ENCODE measurements at places on chromosomes 12 and 14.

DNA sequence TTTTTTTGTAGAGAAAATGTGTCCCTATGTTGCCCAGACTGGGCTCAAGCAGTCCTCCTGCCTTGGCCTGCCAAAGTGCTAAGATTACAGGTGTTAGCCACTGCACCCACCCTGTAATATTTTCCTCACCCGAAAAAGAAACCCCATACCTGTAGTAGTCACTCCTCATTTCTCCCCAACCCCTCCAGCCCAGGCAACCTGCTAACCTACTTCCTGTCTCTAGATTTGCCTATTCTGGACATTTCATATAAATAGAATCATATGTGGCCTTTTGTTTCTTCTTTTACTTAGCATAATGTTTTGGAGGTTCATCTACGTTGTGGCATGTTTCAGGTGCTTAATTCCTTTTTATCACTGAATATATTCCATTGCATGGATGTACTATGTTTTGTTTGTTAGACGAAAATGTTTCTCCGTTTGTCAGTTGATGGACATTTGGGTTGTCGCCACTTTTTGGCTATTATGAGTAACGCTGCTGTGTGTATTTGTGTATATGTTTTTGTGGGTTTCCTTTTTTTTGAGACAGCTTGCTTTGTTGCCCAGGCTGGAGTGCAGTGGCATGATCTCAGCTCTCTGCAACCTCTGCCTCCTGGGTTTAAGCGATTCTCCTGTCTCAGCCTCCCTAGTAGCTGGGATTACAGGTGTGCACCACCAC lies 6.2 kb downstream of the ANKRD13A start:
- DNase-seq, result no peak

DNA sequence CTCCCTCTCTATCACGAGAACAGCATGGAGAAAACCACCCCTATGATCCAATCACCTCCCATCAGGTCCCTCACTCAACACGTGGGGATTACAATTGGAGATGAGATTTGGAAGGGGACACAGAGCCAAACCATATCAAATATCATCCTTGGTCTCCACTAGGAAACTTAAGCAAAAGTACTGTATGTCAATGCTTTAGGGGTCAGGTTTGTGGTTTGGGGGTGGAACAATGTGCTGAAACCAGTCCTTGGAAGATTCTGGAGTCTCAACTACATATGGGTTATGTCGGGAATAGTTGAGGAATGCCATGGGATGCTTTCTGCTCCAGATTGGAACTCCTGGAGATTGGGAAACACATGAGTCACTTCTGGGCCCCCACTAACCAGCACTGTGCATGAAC lies 48.3 kb upstream of the CCDC63 start:
- no peak for DNase-seq

- no peak for DNase-seq
These were observed 631 bp downstream of the PPM1H start for GRCh38 chr12:62934239-62934798.

- DNase-seq, result no peak
These were observed 71.4 kb downstream of the RBM19 start for GRCh38 chr12:113894697-113895096.

- DNase-seq, result no peak
These were observed 40.2 kb downstream of the PAH start for GRCh38 chr12:102876883-102877282.

- no peak for DNase-seq
These were observed 30.3 kb upstream of the CLIP1 start for GRCh38 chr12:122452701-122453285.

GRCh38 chr12:52903285-52903854 lies 1.5 kb downstream of the KRT8 start:
- DNase-seq, result no peak

- no peak for DNase-seq
These were observed 23.0 kb upstream of the JDP2 start for GRCh38 chr14:75404847-75405246.

DNA sequence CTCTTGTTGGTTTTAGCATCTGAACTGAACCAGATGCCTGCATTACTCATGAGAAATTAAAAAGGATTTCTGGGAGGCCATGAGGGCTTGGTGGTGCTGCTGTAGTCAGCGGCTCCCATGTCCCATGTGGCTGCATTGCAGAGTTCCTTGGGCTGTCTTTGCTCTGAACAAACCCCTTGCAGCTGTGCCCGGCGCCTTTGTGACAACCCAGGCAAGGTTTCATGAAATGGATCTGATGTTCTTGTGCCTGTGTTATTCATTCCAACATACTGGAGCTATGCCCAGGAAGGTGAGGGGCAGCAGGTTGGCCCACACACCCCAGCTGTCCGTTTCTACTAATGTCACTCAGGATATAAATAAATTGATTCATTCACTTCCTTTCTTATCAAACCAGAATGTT lies 40.8 kb downstream of the TGFB3 start:
- no peak for DNase-seq

- no peak for DNase-seq
These were observed 9.4 kb downstream of the ZBTB39 start for GRCh38 chr12:56996793-56997545.

DNA sequence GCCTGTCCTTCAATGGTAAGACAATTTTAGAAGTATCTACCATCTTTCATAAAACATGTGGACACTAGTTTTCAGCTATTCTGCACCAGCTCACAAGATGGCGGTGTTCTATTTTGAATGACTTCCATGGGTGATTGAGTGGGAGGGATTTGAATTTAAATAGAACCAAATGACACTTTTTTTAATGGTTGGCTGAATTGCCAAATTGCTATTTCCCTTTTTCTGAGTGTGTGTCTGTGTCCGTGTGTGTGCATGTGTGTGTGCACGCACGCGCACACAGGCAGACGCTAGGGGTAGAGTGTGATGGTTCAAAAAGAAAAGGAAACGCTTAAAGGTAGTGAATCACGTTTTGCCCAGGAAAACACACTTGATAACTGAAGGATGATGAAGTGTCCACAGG lies 362.6 kb downstream of the DAD1 start:
- DNase-seq, result no peak

GRCh38 chr12:67795236-67795635 lies 146.7 kb downstream of the DYRK2 start:
- no peak for DNase-seq

DNA sequence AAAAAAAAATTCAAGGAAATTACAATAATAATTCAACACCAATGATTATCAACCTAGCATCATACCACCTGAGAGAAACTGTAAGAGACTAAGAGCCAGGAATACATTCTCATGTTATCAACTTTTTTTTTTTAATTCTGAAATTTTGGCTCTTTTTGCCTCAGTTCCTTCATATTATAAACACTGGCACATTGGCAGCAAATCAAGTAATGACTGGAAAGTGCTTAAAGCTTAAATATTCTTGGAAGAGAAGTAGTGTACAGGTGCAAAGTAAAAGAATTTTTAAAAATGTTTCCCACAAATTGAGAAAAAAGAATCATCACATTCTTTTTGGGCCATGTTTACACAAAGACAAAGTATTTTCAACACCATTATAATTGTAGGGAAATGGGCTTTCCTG lies 296.9 kb upstream of the SOX5 start:
- no peak for DNase-seq

- no peak for DNase-seq
These were observed 765 bp downstream of the SCYL2 start for GRCh38 chr12:100267603-100268281.

GRCh38 chr12:77354766-77355362 lies 289.5 kb upstream of the E2F7 start:
- no peak for DNase-seq
